ENCODE measurements at places on chromosomes 6 and 20.

DNA sequence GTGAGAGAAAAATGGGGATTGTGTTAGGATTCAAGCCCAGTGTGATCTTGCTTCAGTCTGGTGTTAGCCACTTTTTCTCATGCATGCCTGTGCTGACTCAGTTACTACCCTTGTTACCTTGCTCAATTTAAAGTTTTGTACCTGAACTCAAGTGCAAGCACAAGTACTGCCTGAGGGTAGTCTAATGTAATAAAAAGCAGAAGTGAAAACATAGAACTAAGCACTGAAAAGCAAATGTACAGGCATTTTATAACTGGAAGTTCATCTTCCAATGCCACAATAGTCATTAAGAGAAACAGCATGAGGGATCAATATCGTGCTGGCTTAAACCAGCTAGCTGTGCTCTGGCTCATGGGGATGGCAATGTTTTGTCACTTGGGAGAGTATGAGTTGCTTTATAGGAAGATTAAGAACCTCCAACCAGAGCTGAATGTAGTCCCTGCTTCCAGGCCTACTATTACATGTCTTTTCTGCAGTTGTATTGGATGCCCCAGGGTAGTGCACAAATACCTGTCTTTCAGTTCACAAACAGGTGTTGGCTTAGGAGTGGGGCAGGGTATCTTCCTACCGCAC is 48.7 kb downstream of the SLC35F1 start:
- DNase-seq: no peak

DNA sequence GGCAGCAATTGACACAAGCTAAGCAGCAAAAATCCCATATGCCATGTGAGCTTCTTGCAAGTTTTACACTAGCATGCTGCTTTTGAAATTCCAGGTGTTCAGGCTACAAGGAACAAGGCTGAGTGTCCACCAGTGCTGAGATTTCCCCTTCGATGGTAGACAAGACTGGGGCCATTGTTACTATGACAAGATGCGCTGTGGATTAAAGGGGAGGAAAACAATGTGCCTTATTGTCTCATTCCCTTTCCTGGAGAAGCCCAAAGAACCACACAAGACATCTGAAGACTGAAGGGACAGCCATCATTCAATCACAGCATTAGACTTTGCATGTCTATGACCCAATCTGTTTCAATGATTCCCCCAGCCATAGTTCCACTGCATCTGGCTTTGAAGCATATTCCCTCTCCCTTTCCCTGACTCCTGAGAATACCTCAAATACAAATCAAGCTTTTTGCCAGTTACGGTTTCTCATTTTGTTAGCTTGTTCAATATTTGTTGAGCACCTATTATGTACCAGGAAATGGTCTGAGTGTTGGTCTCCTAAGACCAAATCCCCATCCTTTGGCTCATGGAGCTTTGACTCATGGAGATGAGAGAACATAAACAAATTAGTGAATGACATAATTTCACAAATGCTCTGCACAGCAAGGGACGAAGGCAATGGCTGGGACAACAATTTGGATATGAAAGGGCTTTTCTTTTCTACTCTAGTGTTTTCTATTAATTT is 23.4 kb upstream of the SCGN start:
- DNase-seq: no peak

DNA sequence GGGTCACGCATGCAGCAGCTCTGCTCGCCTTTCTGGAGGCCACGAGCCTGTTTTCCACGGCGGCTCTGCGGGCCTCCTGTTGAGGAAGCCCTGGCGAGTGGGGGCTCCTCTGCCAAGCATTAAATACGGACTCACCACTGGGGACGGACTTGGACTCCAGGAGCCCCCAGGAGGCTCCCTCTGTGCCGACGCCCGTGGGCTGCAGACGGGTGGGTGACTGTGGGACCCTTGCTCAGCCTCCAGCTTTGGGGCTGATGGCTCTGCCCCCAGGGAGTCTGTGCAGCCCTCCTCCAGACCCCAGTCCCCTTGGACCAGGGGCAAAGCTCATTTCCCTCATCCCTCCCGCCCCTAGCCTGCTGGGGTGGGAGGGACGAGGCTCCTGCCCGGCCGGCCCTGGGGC is 236.2 kb downstream of the TAF4 start:
- DNase-seq: no peak

DNA sequence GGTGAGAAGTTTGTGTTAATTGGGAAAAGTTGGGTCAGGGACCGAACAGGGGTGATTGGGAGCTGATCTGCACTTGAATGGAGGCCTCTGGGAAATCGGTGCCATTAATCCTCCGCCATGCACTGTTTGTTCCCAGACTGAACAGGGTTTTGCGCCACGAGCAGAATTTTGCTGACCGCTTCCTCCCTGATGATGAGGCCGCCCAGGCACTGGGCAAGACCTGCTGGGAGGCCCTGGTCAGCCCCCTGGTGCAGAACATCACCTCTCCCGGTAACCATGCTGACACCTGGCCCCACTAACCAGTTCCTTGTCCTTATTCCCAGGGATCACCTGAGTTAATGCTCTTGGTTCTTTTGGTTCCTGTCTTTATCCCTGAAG is 21.7 kb downstream of the CUL9 start:
- no peak for DNase-seq

DNA sequence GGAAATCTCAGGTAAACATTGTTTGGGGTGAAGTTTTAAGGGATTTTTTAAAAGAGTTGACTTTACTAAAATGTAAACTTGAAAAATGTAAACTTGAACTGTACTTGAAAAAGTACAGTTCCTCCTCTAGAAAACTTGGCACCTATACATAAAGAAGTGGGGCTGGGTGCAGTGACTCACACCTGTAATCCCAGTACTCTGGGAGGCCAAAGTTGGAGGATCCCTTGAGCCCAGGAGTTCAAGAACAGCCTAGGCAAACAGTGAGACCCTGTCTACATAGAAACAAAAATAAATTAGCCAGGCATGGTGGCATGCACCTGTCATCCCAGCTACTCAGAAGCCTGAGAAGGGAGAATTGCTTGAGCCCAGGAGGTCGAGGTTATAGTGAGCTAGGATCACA is 7.2 kb downstream of the BTBD9 start:
- DNase-seq: no peak

GRCh38 chr20:21609221-21609620 is 95.4 kb upstream of the NKX2-2 start:
- no peak for DNase-seq

- no peak for DNase-seq
These were observed 277.3 kb downstream of the CDH4 start for GRCh38 chr20:61529354-61529753.

DNA sequence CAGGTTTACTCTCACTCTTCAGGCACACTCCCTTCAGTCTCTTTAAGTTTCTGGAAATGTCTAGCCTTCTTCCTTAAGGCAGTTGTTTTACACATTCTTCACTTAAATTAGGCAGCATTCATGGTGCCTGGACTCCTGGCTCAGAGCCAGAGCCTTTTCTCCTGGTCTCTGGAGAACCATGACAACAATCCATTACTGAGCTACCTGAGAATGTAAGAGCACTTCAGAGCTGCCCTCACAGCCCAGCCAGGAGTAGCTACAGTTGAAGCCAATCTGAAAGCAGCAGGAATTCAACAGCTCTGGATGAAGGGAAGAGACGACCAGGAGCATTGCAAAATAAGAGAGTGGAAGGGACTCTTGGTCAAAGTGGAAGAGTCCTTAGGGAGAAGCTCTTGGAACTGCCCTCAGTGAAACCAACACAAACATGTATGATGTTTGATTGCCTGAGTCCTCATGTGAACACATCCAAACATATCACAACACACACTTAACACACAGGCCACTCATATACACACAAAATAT is 416.8 kb upstream of the SPTLC3 start:
- DNase-seq: no peak

GRCh38 chr6:134956032-134956431 is 6.1 kb upstream of the ALDH8A1 start:
- DNase-seq: no peak

DNA sequence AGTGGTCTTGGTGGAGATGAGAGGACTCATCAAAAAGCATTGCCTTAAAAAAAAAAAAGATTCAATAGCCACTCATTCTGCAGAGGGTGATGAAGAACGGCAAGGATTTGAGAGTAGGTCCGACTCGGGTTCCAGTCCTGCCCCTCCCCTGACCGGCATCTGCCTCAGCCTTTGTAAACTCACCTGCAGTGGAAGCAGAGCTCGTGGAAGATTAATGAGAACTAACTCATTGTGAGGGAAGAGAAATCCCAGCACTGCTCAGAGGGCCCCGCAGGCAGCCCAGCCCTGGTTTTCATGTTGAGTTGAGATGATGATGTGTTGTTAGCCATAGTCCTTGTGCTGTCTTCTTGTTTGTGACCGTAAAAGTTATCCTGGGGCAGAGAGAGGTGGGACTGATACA is 59.4 kb downstream of the GCNT2 start:
- no peak for DNase-seq

DNA sequence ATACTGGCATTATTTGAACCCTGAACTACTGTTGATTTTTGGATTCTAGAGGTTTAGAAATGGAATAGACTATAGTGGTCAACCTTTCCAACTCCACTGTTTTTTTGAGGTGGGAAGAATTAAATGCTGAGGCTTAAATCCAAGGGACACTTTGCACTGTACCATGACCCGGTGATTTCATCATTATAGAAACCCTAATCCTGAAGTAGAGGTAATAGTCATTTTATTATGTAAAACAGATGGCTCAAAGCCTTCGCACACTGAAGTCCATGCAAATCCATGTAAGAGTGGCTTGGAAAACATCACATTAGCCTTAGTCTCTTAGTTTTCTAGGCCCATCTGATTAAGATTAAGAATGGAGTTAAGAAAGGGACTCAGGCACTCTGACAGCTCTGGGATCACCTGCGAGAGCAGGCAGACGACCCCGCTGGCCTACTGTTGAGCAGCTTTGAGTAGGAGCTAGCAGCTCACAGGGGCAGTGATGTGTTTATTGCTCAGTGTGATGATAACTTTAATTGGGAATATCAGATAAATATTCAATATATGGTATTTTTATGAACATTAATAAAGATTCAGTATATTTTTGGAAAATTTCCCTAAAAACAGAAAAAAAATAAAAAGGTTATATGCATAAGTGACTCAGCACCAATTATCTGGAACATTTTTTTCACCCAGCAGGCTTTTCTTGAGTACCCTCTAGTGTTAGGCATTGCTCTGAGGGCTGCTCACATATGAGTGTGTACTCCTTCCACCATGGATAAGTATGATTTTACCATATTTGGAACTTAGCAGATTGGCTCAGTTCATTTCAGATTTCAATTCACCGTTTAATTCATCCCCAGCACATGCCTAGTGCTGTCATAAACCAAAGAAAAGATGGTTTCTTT is 13.4 kb downstream of the SLX4IP start:
- no peak for DNase-seq

- no peak for DNase-seq
These were observed 221.8 kb downstream of the FRK start for GRCh38 chr6:115838763-115839401.

DNA sequence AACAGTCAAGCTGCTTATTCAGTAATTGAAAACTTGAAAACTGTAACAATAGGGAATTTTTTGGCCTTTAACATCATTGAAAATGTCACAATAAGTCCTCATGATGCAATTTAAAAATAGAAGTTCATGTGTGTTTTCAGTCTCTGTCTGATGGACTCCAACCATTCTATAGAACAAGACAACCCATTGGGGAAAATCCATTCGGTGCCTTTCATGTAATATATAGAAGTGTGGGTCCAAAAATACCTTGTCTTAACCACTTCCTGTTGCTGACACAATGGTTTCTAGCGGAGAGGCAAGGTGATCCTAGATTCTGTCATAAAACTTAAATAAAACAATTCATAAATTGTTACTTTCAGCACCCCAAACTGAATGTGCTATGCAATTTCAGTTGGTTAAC is 1131.3 kb upstream of the MAP3K7 start:
- no peak for DNase-seq

GRCh38 chr20:60899320-60899719 is 352.7 kb upstream of the CDH4 start:
- DNase-seq: no peak

Data from CD4-positive, alpha-beta T cell treated with Interleukin-10 for 1 hour (primary cell).